ENCODE measurements at places on chromosomes 11 and 22.
A peak's percentile ranks its signal among the peaks of the same experiment; 100 is the strongest.

- H3K4me1 ChIP-seq: peaks cover 27% of the 10 kb centered on the region
- no peak for DNase-seq
- H3K27ac ChIP-seq: peak overlapping the region; percentile 46
- H3K36me3 ChIP-seq: no peaks in the 10 kb centered on the region
- no peaks in the 10 kb centered on the region for H3K27me3 ChIP-seq
Observed at GRCh38 chr22:41799486-41800347, 762 bp upstream of the CCDC134 start.

DNA sequence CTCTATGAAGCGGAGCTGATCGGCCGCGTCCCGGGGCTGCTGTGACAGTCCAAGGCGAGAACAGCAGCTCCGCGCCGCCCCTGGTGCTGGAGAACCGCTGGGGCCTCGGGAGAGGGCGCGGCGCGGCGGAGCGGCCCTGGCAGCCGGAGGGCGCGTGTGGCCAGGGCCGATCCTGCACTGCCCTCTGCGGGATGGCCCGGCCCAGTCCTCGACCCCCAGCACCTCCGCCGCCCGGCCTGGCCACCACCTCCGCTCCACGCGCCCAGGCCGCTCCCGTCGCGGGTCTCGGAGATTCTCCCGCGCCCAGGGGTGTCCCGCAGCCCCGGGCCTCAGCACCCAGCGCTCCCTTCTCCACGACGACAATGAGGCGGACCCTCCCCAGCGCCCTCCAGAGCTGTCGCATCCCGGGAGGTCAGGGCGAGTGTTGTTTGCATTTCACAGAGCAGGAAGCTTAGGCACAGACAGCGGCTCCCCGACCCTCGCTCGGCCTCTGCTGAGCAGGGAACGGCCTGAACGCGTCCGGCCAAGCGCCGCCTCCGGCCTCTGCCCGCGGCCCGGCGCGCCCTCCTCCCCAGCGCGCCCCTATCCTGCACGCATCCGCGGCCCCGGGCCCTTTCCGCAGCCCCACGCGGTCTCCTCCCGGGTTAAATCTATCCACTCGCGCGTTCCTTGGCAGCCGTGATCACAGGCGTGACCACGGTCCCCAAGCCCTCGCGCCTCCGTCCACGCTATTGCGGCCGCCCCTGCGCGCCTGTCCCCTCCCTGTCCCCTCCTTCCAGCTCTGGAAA, 109.7 kb downstream of the WNT7B start:
- no peaks in the 10 kb centered on the region for H3K36me3 ChIP-seq
- no peak overlapping the region for H3K27ac ChIP-seq
- peaks cover 7% of the 10 kb centered on the region for H3K4me1 ChIP-seq
- H3K4me3 ChIP-seq: no peak overlapping the region
- DNase-seq: no peak

DNA sequence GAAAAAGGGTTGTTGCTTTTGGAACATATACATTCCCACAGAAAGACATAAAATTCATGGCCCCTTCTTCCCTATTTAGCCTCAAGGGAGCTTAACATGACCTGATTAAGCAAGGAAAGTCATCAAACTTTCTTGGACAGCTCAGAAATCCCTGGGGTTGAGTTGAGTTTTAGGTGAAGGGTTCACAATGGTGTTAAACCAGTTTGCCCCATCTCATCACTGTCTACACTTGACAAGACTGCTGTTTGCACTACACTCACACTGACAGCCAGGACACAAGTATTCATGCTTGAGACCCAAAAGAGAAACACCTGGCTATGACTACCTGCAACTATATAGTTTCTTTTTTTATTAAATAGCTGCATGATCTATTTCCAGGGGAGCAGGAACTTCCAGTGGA, 209.8 kb upstream of the TMEM45B start:
- H3K27me3 ChIP-seq: no peaks in the 10 kb centered on the region
- DNase-seq: no peak
- H3K4me3 ChIP-seq: no peak overlapping the region
- H3K27ac ChIP-seq: no peak overlapping the region

- H3K4me3 ChIP-seq: no peak overlapping the region
- no peaks in the 10 kb centered on the region for H3K4me1 ChIP-seq
- H3K36me3 ChIP-seq: no peaks in the 10 kb centered on the region
- no peak overlapping the region for H3K27ac ChIP-seq
Observed at GRCh38 chr22:30486661-30487115, 14.9 kb upstream of the SEC14L3 start.
